ENCODE measurements at places on chromosomes 16 and 17.

GRCh38 chr16:1772362-1772907 is at the start of gene EME2:
Gene EME2, plus strand, starts transcription at chr16:1772810. Its CDS starts 418 bp downstream, at chr16:1773228.
- peak; percentile 38 for DNase-seq

GRCh38 chr17:74217037-74217730 is 3.8 kb downstream of the TTYH2 start:
- DNase-seq, result no peak

GRCh38 chr16:27638833-27639560 is 89.1 kb downstream of the KATNIP start:
- no peak for DNase-seq

DNA sequence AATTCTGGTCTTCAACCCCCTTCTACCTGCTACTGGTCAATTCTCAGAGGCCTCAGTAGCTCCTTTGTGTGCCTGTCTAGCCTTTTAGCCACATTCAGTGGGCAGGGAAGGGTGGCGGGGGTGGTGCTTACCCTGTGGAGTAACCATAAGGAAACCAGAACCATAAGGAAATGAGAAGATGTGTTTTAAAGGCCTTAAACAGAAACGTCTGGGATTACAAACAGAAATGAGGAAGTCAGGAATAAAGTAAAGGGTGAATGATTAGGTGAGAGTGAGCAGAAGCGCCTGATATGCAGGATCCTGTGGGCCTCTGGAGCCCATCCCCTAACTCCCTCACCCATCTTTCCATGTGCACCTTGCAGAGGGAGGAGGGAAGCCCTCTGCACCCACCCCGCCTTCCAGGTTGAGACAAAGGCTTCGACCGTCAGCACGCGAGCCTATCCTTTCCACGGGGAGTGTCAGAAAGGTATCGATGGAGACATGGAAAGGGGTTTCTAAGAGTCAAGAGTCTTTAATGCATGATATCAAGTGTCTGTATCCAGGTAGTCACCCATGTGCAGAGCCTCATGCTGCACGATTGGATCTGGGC is 20.4 kb downstream of the KIAA0513 start:
- no peak for DNase-seq

- DNase-seq, result no peak
These were observed 43.4 kb downstream of the FBXL20 start for GRCh38 chr17:39357986-39358385.

DNA sequence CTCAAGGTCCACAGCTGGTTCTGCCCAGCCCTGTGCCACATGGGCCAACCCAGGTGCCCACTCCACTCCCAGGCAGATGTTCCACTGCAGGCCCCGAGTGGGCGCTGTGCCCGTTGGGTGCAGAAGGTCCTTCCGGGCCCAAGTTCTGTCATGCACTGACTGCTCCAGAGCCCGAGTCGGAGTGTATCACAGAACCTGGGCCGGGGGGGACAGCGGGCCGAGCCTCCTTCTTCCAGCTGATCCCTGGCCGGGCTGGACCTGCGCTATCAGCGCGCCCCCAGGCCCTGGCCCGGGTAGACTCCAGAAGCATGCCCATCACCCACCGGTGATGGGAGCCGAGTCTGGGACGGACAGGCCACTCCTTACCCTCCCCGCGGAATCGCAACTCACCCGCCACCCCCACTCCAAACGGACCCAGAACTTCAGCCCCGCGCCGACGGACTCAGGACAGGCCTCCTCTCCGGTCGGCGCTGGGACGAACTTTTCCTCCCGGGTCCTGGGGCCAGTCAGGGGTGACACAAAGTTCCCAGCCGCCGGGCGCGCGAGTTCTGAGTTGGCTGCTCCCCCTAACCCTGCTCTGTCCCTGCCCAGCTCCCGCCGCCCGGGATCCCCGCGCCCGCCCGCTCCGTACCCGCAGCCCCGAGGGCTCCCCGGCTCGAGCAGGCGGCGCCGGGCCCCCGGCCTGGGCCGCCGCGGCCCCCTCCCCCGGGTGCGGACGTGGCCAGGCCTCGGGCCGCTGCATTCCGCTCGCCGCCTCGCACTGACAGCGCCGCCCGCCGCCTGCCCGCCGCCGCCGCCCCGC is at the start of gene COPZ2:
Gene COPZ2 (minus strand): TSS at position 762 of the 802 bp plus-strand sequence. CDS start 20 bp downstream, at position 742.
- DNase-seq, result peak; percentile 75

GRCh38 chr16:66107661-66108060 is 258.8 kb upstream of the CDH5 start:
- DNase-seq, result peak; percentile 82

- no peak for DNase-seq
These were observed 1846.1 kb downstream of the TP53TG3F start for GRCh38 chr16:35305476-35305875.

DNA sequence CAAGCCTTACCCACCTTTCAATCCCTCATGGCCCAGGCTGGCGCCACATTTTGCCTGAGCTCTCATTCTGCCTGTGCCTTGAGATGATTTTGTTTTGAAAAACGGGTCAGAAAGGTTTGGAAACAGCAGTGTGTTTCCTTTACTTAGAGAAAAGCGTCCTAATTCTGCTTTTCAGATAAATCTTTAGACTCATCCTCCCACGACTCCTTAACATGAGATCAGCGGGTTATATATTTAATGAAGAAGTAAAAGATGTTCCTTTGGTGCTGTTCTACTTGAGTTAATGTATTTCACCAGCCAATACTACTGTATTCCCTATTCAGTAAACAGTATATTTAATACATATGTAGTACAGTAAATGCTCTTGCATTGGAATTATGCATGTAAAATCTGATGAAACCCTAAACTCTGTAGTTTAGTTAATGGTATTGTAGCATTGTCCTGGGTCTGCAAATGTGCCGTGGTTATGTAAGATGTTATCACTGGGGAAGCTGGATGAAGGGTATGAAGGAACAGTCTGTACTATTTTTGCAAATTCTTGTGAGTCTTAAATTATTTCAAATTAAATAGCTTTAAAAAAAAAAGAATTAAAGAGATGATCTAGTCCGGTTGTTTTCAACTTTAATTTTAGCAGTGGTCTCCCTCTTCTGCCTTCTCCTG is 199.4 kb upstream of the CACNG5 start:
- no peak for DNase-seq

Data from EH (cell line).